ENCODE measurements at places on chromosomes 12 and 14.

DNA sequence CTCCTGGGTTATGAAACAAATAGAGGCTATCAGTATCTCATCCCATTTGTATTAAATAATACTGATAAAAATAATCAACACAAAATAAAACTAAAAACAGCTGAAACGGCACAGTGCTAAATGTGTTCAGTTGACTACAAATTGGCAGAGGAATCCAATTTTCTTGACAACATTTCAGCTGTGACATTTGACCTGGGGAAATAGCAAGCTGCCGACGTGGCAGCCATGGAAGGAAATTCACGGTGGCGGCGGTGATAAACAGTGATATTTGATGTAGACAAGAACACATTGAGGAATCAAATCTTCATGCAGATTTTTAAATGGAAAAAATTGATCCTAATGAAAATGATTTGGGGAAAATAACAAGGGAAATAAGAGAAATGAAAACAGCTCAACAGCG lies 159.1 kb upstream of the RTL1 start:
- DNase-seq = no peak

DNA sequence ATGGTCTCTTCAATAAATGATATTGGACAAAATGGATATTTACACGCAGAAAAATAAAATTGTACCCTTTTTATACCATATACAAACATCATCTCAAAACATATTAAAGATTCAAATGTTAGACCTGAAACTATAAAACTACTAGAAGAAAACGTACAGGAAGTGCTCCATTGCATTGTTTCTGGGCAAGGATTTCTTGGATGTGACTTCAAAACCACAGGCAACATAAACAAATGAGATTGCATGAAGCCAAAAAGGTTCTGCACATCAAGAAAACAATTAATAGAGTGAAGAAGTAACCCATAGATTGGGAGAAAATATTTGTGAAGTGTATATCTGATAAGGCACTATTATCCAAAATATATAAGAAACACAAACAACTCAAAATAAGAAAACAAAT lies 812.4 kb downstream of the NRXN3 start:
- DNase-seq = no peak

- DNase-seq = peak; percentile 58
These were observed 24.6 kb downstream of the TPCN1 start for GRCh38 chr12:113245695-113246477.

DNA sequence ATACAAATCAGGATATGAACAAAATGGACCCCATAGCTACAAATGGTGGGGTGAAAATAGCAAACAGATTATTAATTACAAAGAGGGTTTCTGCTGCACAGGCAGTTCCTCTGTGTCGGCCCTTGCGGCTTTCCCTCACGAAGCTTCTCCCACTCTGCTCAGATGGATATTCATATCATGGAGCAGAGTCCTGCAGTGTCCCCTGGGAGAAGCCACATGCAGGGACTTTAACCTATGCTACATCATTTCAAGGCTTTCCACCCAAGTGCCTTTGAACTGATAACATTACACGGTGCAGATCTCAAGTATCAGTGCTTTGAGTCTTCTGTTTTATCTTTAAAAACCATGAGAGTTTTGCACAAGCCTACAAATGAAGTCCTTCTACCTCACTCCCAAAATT lies 229.1 kb downstream of the PPM1H start:
- no peak for DNase-seq

GRCh38 chr14:93707475-93707874 lies 80.8 kb downstream of the PRIMA1 start:
- DNase-seq = no peak

GRCh38 chr14:99148861-99149610 lies 123.0 kb downstream of the BCL11B start:
- DNase-seq = no peak

GRCh38 chr14:70397746-70398145 lies 19.1 kb downstream of the SYNJ2BP start:
- no peak for DNase-seq

- no peak for DNase-seq
These were observed 1.4 kb downstream of the GPR68 start for GRCh38 chr14:91243074-91243471.

DNA sequence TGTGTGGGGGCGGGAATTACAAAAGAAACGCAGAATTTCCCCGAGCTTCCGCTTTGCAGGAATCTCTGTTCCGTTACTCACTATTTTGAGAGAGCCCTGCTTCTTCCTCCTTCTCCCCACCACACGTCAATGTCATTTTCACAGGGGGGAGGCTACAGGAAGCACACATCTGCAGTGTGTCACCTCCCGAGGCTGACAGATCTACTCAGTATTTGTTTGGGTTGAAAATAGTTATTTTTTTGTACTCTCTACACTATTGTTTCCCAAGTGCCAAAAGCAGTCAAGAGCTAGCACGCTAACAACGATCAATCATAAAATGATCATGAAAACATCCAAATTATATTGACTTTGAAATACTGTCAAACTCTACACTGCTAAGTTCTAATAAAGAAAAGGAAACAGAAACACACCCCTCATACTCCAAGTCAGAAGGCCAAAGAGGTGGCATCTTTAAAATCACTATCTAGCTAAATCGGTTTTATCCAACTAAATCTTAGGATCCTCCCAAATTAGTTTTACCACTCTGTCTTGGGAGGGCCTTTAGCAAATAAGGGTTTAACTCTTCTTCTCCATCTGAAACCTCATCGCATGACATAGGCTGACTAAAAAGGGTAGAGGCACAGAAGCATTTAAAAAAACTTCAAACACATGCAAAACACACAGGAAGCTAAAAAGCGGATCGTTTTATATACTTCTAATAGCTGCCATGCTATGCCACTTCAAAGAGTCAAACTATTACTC lies 51.8 kb downstream of the FOXN3 start:
- peak; percentile 62 for DNase-seq

- DNase-seq = no peak
These were observed 64.8 kb upstream of the PLEKHG3 start for GRCh38 chr14:64639340-64639821.

DNA sequence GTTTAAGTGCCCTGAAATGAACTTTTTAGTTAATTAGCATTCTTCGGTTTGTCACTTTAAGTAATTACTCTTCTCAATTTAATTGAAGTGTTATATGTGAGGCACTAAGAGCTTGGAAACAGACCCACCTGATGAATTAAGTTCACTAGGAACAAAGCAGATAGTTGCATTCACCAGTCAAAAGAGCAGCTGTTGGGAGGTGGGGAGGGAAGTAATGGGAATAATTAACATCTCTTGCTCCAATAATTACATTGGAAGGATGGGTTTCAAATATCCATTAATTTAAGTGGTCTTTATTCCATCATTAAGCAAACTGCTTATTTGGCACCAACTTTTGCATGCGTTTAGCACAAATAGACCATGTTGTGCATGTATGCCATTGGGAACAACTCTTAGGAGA lies 667.2 kb downstream of the GALC start:
- no peak for DNase-seq

DNA sequence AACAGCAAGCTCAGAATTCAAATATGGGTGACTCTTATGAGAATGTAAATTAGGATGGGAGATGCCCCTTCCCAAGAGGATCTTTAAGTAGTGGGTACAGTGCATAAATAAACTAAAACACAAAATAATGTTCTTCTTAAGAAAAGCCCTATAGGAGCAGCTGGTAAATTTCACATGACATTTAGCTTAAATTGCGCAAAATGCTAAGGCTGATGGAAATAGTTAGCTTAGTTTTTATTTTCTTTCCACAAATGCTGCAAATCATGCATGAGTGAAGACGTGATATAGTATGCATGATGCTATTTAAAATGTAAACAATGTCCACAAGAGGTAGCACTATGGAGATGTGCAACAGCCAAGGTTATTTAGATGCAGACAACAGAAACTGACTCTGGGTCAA lies 328.1 kb downstream of the ATP23 start:
- no peak for DNase-seq

DNA sequence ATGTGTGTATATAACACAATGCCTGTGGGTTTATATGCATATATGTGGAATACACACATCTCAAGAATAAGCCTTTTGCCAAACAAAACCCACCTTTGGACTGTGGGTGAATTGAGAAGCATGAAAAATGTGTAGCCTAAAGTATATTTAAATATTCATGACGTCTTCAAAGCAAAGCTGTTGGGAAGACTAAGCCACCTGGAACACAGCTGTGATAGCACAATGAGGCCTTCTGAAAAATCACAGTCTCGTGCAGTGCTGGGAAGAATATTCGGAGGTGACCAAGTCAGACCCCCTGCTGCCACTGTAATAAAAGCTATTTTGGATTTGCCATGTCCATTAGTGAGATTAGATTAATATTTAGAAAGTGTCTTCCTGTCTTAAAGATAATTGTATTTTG lies 51.5 kb downstream of the SUDS3 start:
- DNase-seq = no peak

DNA sequence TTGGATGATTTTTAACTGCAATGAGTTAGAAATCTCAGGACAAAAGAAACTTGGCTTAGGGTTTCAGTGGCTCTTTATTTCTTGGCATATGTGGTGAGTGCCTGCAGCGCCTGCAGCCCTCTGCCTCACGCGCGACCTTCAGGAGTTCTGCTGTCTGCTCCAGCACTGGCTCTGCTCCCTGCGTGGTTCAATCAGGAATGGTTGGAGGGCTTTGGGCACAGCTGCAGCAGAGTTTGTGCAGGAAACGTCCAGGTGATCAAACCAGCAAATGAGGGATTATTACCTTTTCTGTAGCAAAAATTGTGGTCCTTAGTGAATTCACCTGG lies 19.8 kb downstream of the PPM1H start:
- no peak for DNase-seq

DNA sequence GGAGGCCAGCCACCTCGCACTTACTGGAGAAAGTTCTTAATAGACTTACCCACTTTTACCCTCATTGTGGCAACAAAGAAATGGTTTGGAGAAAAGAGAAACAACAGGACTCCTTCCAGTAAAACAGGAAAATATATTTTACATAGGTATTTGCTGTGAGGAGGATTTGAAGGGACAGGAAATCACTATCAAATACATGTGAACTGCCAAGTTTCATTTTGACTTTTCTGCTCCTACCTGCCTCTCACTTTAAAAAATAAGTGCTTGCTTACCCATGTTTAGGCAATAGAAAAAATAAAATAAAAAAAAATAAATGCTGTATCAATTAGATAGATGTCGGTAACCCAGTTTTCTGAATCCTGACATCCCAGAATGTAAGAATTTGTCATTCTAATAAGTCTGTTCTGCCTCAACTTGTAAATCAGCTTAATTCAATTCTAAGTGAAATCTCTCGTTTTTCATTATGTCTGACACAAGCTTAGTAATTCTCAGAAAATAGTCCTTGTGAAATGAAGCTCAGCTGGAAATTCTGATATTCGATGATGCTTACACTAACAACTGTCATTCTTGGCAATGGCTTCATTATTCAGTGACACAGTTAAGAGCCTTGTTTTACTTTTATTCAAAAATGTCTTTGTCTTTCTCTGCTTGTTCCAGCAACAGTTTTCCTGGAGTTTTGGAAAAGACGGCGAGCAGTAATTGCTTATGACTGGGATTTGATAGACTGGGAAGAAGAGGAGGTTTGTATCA lies 131.3 kb downstream of the SLC5A8 start:
- DNase-seq = peak; percentile 65

- peak; percentile 65 for DNase-seq
These were observed 59.5 kb downstream of the SCARB1 start for GRCh38 chr12:124804011-124804621.

DNA sequence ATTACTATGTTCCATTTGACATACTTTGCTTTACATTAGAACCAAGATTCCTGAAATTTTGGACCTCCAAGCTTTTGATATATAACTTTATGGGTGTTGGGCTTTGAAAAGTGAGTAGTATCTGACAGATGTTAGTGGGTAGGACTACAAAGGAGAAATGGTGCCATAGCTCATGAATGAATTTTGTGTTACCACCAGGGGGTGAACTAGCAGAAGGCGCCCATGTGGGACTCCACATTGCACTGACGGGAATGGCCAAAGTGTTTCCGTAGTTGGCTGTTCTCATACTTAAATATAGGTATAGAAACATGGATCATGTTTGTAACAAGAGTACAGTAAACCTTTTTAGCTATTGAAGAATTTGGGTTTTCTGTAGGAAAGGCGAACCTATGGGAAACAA lies 337.5 kb downstream of the FLRT2 start:
- DNase-seq = no peak

- peak; percentile 64 for DNase-seq
These were observed 420.2 kb upstream of the TMTC1 start for GRCh38 chr12:30203981-30204380.

GRCh38 chr14:78164226-78164853 lies 5.8 kb upstream of the NRXN3 start:
- DNase-seq = no peak

- DNase-seq = peak; percentile 16
These were observed 619 bp downstream of the ERC1 start for GRCh38 chr12:991350-992333.

GRCh38 chr12:124456652-124457152 lies 110.7 kb downstream of the NCOR2 start:
- DNase-seq = no peak
